ENCODE measurements at places on chromosomes 4 and X.

DNA sequence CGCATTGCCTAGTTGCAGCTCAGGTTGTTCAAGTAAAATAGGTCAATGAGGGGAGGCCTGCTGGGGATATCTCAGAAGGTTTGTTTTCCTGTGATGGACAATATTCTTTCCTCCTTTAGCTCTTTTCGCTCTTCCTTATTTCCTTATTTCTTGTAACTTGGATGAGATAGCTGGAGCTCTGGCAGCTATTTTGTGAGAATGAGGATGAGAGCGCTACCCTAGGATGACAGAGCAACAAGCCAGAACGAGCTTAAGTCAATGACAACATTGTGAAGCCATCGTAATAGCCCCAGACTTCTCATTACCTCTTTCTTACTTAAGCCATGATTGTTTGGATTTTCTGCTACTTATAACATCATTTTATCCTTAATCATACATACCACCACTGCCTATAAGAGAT is 124.3 kb upstream of the GATB start:
- no peak for DNase-seq

DNA sequence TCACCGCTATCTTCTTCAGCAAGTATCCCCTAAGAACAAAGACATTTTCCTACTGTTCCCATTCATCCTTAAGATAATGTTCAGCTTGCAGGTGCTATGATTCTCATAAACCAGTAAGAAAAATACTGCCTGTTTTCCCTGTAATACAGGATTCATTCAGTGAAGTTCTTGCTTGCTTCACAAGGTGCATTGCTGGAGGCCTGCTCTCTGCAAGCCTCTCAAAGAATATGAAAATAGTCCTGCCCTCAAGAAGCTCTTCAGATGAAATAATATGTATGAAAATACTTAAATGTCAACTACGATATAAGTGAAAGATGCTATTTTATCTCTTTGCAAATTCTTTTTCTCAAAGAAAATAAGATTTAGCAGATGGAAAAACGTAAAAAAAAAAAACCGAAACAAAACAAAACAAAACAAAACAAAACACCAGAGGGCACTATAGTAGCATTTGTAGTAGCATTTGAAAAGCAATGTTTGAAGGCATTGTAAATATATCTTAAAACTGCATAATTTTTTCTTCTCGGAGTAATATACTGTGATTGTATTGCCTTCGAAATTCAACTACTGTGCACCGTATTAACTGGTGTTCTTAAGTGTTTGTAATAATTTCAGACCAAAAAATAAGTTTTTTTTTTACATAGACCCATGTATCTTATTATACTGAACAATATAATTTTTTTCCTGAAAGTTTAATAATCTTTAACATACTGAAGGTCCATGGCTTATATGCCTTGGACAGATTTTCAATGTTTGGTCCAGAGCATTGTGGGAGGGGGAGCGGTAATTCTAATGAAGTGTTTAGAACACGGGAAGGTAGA is 26.0 kb downstream of the ADH4 start:
- peak; percentile 21 for DNase-seq

DNA sequence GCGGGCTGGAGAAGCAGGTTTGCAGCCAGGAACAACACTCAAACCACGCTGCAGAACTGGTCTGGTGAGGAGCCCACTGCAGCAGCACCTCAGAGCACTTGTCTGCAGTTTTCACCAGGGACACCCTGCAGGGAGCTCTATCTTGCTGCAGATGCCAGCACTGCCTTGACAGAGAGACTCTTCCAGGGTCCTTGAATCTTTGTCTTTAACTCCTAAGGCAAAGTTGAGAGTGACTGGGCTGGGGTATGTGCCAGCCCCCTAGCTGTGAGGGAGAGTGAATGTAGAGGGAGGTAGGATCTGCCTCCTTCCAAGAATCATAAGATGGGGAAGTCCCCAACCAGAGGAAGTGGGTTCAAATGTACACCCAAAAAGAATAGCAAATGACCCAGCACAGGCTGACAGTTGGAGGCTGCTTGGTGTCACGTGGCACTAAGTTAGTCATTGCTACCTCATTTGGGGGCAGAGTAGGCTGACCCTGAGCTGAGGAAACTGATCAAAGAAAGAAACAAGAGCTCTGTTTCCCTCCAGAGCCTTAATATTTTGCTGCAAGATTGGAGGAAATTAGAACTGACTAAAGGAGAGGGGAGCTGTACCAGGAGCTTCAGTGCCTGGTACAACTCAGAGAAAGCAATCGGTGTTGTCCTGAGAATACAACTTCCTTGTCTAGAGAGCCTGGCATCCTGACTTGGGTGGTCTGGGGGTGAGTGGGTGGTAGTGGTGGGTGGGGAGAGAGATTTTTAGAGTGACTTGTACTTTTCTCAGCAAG is 28.2 kb upstream of the HUWE1 start:
- peak; percentile 2 for DNase-seq

- peak; percentile 65 for DNase-seq
Measured at GRCh38 chr4:20248155-20248558, 3.5 kb upstream of the SLIT2 start.

- no peak for DNase-seq
Measured at GRCh38 chr4:184792334-184792733, 33.4 kb downstream of the ACSL1 start.

DNA sequence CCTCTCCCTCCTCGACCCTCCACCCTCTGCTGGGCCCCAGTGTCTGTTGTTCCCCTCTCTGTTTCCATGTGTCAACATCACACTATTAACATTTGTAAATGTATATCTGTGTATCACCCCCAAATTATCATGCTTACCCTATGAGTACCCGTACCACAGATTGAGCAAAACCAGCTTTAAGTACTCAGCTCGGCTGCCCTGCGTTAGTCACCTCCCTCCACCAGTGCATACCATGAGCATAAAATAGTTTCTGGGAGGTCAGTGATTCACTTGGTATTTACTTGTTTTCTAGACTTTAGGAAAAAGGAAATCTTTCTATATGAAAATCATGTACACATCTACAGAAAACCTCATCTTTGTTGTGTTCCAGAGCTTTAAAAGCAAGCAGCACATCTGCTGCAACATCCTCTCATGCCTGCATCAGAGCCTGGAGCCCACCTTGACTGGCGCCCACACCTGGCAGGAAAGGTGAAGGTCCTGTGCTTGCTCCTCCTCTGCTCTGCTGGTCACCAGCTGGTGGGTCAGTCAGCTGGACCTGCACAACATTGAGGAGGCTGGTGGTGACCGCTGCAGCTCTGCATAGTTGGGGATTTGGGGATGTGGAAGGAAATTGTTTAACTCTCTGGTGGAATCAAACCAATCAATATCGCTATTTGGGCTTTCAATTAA is 214.4 kb upstream of the KLF3 start:
- no peak for DNase-seq

DNA sequence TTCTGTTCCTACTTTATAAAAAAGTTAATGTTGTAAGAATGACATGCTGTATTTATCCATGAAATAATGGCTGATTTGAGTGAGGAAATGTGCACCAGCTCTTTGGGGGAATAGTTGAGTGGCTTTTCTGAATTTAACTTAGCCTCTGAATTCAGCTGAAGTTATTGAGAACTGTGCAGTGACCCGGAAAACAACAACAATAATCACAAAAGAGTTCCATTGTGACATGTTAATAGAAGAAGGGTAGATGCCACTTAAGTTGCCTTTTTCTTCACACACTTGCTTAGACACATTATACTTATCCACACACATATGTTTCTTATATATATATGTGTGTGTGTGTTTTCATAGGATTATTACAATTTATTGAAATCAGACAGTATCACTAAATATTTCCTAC is 301.2 kb downstream of the BMPR1B start:
- DNase-seq, result no peak

GRCh38 chrX:1451251-1451660 is 1.5 kb downstream of the ASMTL start:
- DNase-seq, result no peak

Measured in pons (tissue), 1 donor.